ENCODE measurements at places on chromosomes 16 and 17.
A peak's percentile ranks its signal among the peaks of the same experiment; 100 is the strongest.

- DNase-seq: no peak
Measured at GRCh38 chr17:40582328-40582901, 17.1 kb upstream of the CCR7 start.

DNA sequence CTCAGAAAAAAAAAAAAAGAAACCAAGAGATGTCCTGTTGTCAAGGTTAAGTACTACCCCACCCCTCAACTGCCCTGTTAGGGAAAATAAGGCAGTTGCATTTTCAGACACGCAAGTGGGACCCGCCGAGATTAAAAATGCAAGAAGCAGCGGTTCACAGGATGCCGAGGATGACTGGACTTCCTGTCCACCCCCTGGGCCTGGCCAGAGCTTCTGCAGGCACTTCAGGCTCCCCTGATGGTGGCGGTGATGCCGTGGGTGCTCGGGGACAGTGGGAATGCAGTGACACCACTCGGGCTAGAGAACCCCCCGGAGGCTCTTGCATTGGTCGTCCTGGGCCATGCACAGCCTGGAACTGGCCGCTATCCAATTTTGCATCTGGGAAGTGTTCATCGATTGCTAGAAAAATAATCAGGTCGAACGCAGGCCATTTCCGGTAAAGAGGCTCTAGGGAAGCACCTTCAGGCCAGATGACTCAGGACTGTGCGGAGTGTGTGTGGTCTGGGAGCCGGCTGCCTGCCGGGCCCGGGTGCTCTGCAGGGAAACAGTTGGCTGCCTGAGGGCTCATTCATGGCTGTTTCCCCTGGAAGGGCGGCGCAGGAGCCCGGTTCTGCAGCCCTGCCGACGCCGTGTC is 13.4 kb upstream of the CRISPLD2 start:
- DNase-seq: peak; percentile 86

DNA sequence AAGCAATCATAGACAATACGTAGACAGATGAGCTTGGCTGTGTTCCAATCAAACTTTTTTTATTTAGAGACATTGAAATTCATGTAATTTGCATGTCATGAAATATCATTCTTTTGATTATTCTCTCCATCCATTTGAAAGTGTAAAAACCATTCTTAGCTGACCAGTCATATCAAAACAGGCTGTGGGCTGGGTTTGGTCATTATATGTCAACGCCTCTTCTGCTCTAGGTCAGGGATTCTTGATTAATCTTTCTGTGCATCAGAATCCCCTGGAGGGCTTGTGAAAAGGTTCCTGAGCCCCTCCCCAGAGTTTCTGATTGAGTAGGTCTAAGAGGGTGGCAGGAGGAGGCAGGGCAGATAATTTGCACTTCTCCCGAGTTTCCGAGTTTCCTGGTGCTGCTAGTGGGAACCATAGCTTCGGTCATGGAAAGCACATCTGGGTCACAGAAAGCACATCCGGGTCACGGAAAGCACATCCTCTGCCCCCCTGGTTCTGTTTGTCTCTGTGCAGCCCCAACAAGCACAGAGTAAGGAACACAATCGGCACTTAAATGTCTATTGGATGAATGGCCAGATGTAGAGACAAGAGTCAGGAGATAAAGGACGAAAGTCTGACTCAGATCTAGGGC is 16.4 kb downstream of the PIMREG start:
- no peak for DNase-seq

- DNase-seq: no peak
Measured at GRCh38 chr17:4433515-4434031, at the start of gene SPNS3. Gene SPNS3 (plus strand): TSS chr17:4433940. CDS start chr17:4433968, 28 bp downstream.

Measured in fibroblast of skin of abdomen (primary cell).